ENCODE measurements at places on chromosomes 3 and 15.

GRCh38 chr3:144894576-144894975 is 923.0 kb downstream of the DIPK2A start:
- no peak for DNase-seq

- DNase-seq: no peak
These were observed 264.6 kb downstream of the THSD4 start for GRCh38 chr15:71379893-71380292.

GRCh38 chr3:150169330-150169940 is 198.7 kb upstream of the PFN2 start:
- no peak for DNase-seq

GRCh38 chr3:42080453-42080872 is 10.7 kb upstream of the TRAK1 start:
- DNase-seq: no peak

- DNase-seq: no peak
These were observed 97.4 kb upstream of the RBMS3 start for GRCh38 chr3:29183346-29184087.

GRCh38 chr3:46353647-46354410 is at the start of gene CCR2:
Gene CCR2, plus strand, starts transcription at chr3:46354111. Its CDS starts 3,417 bp downstream, at chr3:46357528.
- DNase-seq: no peak

DNA sequence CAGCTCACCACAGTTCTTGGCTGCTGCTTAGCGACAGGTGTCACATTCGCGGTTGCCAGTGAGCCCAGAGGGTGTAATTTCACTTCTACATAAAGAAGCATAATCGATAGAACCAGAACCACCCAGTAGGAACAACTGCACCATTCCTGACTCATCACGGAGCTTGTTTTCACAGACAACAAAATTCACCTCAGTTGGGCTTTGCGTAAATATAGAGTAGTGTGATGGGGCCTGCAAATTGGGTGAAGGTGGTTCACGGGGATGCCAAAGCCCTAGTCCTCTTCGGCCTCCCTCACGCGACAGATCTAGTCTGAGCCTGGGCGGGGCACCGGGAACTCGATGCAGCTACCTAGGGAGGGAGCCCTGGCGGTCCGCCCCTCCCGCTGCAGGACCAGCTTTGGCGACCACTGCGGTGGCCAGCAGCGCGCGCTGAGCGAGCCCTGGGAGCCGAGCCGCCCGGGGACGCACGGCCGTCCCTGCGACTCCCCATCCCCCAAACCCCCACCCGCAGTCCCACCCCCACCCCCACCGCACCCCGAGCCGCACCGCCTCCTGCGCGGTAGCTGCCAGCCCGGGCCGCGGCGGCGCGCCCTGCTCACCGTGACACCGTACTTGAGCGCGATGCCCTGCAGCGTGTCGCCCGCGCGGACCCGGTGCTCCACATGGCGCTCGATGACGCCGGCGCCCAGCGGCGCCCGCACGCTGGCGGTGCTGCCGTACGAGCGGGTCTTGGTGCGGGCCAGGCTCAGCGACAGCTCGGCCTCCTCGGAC is 519 bp downstream of the LYSMD2 start:
- peak; percentile 72 for DNase-seq

GRCh38 chr3:19264424-19264823 is 116.1 kb downstream of the KCNH8 start:
- no peak for DNase-seq
